Mammary epithelial cell (primary cell): ENCODE measurements at places on chromosomes 4 and X. TPM values are rescaled to one million over a fixed set of nuclear protein-coding genes. Genes with fewer than 3 reads are reported as not detected.

GRCh38 chrX:108088511-108088910 lies 2.8 kb downstream of the PSMD10 start:
- DNase-seq: no peak

DNA sequence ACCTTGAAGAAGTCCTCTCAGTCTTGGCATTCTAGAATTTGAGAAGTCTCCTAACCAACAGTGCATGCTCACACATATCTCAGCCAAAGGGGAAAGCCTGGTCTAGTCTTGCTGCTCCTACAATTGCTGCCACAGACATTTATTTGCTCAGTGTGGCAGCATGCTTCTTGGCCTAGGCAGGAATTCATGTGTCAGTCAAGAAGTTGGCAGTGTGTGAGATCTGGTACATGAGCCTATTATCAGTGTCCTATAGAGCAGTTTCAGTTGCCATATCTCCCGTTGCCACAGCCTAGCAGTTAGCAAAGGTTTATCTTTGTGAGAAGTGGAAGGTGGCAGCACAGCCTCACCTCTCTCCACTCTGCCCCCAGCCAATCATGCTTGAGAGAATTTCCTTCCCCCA lies 176.9 kb upstream of the ARHGEF9 start:
- no peak for DNase-seq

GRCh38 chr4:185461565-185461964 lies 10.0 kb downstream of the CCDC110 start:
- DNase-seq: no peak

DNA sequence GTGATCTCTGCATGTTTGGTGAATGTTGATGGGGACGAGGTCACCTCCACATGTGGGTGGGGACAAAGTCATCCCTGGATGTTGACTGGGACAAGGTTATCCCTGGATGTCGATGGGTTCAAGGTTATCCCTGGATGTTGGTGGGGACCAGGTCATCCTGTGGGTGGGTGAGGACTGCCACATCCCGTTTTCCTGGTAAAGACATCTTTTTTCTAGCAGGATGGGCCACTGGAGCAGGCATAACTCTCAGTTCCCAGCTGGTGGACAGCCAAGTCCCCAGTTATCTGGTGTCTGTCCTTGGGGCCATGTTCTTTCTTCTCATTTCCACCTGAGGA lies 28.3 kb upstream of the PLCXD1 start:
- no peak for DNase-seq

DNA sequence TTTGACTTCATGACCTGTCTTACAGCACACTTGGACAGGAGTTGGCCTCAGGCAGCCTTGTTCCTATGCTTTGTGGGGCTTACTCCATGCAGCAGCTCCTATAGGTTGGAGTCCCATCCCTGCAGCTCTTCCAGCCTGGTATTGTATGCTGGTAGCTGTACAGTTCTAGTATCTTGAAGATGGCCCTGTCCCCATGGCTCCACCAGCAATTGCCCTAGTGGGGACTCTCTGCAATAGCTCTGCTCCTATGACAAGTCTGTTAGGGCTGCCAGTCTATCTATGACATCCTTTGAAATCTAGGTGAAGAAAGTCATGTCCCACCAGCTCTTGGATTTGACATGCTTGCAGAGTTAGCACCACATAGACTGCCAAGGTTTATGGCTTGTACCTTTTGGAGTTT lies 252.6 kb downstream of the ANTXR2 start:
- DNase-seq: no peak

POF1B gene
- polyA plus RNA-seq: 1.3 TPM
